ENCODE measurements at places on chromosomes 6 and 20. TPM values are rescaled to one million over a fixed set of nuclear protein-coding genes. Genes with fewer than 3 reads are reported as not detected.

- DNase-seq = no peak
Observed at GRCh38 chr20:47612670-47613069, 111.0 kb downstream of the NCOA3 start.

- DNase-seq = peak; percentile 70
Observed at GRCh38 chr20:1108437-1108920, 9.9 kb upstream of the PSMF1 start.

GRCh38 chr20:20664795-20665589 lies 47.5 kb downstream of the RALGAPA2 start:
- no peak for DNase-seq

TRAPPC3L gene
- not detected for total RNA-seq

DNA sequence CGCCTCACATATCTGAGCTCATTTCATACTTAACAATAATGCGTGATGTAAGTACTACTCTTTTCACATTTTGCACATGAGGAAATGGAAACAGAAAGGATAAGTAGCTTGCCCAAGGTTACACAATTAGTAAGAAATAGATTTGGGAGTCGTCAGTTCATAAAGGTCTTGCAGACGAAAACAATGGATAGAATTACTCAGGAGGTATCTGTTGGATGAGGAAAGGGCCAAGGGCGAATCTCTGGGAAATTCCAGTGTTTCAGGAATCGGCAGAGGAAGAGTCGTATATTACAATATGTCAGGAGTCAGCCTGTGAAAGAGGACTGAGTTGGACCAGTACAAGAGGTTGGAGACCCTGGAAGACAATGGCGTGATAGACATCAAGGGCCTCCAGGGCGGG lies 12.8 kb upstream of the EDN1 start:
- DNase-seq = no peak

GRCh38 chr20:52064931-52065330 lies 126.6 kb downstream of the ZFP64 start:
- DNase-seq = no peak

- DNase-seq = no peak
Observed at GRCh38 chr6:98560841-98561240, 273.5 kb upstream of the POU3F2 start.
